ENCODE measurements at places on chromosomes 13 and 19. TPM values are rescaled to one million over a fixed set of nuclear protein-coding genes. Genes with fewer than 3 reads are reported as not detected.

Gene CNMD
- 0.26 TPM for total RNA-seq

Gene FGF14
- 4.2 TPM for total RNA-seq

Gene WDR62
- total RNA-seq, result 3.3 TPM

DNA sequence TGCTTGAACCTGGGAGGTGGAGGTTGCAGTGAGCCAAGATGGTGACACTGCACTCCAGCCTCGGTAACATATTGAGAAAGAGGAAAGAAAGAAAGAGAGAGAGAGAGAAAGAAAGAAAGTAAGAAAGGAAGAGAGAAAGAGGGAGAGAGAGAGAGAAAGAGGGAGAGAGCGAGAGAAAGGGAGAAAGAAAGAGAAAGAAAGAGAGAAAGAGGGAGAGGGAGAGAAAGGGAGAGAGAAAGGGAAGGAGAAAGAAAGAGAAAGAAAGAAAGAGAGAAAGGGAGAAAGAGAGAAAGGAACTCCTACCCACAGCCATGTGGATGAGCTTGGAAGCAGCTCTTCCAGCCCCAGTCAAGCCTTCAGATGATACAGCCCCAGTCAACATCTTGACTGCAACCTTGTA, 46.7 kb downstream of the ZNRF4 start:
- DNase-seq, result no peak
- H3K27ac ChIP-seq, result no peak overlapping the region
- H3K27me3 ChIP-seq, result peaks cover 25% of the 10 kb centered on the region
- peaks cover 4% of the 10 kb centered on the region for H3K36me3 ChIP-seq
- peaks cover 7% of the 10 kb centered on the region for H3K4me1 ChIP-seq
- H3K4me3 ChIP-seq, result no peak overlapping the region

DNA sequence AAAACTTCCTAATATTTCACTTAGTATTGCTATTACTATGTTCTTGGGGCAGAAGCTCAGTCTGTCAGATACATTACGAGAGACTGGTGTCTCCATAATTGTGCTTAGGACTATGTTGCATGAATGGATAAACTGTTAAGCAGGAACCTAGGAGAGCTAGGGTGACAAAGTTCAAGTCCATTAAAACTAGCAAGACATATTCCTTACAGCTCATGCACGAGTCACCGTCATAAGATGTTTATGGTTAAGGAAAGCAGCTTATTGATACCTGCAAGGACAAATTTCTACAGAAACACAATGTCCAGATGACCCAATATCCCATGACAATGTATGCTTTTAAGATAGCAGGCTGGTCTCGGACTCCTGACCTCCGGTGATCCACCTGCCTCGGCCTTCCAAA, 5.7 kb upstream of the ZNF813 start:
- no peak overlapping the region for H3K4me3 ChIP-seq
- no peaks in the 10 kb centered on the region for H3K27me3 ChIP-seq
- no peak for DNase-seq
- H3K27ac ChIP-seq, result no peak overlapping the region

GRCh38 chr13:96646101-96646500, 348.2 kb downstream of the OXGR1 start:
- H3K27ac ChIP-seq, result no peak overlapping the region
- no peaks in the 10 kb centered on the region for H3K36me3 ChIP-seq
- no peak overlapping the region for H3K4me3 ChIP-seq

DNA sequence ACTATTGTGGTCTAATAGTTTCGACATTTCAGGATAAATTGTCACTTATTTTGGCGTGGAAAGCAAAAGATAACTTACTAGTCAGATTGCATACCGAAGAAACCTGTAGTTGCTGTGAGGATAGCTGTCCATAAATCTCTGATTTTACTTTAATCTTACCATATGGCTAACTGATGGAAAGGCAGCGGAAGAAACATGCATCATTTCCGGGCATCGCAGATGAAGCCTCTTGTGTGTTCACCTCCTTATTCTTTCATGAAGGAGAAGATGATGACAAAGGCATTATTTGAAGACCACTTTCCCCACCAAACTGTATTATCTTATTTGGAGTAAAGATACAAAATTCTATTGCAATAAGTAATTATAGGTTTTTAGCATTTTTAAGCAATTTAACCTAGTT, 763.6 kb upstream of the SLITRK6 start:
- H3K27ac ChIP-seq, result no peak overlapping the region
- DNase-seq, result no peak
- no peaks in the 10 kb centered on the region for H3K36me3 ChIP-seq
- no peaks in the 10 kb centered on the region for H3K27me3 ChIP-seq
- no peaks in the 10 kb centered on the region for H3K4me1 ChIP-seq
- no peak overlapping the region for H3K4me3 ChIP-seq

DNA sequence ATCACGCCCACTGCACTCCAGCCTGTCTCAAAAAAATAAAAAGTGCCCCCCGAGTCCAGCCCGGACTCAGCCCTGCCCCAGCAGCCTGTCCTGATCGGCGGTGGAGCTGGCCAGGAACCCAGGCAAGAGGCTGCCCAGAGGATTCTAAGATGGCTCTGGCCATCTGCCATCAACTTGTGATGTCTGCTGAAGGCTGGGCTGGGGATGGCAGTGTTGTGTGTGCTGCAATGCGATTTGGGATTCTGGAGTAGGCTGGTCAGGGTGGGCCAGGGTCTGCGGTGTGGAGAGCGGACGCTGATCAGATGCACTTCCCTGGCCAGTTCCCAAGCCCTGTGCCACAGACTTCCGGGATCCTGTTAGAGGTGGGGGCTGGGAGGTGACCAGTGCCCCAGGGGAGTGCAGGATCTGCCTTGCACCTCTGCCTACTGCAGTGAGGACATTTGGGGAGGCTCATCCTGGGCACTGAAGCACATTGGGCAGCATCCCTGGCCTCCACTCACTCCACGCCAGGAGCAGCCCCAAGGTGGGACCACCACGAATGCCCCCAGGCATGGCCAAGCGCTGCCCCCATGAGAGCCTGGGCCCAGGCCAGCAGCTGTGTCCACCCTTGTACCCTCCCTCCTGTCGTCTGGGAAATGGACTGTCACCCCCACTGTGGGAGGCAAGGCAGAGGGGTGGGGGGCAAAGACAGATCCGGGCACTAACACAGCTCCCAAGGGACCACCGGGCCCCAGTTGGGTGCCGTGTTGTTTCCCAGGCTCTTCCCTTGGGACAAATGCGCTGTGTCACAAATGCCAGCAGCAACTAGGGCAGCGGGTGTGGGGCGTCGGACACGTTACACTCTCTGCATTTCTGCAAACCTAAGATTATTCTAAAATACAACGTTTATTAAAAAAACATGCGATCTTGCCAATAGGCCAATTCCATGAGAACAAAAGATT, 3.4 kb upstream of the TBXA2R start:
- no peak overlapping the region for H3K27ac ChIP-seq
- no peak for DNase-seq
- H3K4me1 ChIP-seq, result peaks cover 7% of the 10 kb centered on the region
- H3K36me3 ChIP-seq, result no peaks in the 10 kb centered on the region

DNA sequence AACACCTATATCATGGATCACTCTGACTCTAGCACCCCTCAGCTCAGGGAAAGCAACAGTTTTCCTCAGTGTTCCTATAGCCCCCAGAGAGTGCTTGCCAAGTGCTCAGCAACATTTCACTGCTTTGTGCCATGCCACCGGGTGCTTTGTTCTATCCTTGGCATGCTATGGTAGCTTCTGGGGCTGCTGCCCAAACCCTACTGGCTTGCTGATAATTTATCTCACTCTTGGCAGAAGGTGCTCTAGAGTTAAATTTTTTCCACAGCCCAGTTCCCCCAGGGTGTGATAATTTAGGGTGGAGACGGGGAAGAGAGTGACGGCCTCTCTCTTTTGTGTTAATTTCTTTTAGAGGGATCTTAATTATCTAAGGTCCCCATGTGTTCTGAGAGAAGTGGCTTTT, 12.6 kb upstream of the CSNK1A1L start:
- H3K27me3 ChIP-seq, result no peaks in the 10 kb centered on the region
- no peak overlapping the region for H3K27ac ChIP-seq
- no peaks in the 10 kb centered on the region for H3K36me3 ChIP-seq
- DNase-seq, result no peak

DNA sequence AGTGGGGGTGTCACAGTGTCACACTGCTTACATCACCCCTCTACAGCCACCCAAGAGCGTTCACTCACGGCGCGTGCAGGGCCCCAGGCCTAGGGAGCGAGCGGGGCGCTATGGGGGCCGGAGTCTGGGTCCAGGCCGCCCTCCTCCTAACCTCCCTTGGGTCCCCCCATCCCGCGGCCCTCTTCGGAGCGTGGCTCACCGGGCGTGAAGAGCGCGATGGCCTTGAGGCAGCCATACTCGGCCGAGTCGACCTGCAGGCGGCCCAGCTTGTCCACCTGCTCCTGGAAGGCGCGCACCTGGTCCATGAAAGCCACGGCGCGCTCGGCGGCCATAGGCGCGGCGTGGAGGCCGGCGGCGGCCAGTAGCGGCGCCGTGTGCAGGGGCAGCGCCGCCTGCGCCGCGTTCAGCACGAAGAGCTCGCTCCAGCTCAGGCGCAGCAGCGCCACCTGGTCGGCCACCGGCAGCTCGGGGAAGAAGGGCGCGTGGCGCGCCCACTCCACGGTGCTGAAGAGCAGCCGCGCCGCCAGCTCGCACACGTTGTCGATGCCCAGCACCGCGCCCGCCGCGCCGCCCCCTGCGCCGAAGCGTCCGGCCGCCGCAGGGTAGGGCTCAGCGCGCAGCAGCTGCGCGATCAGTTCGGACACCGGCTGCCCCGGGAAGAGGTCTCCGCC, 9.4 kb downstream of the OCEL1 start:
- peaks cover 8% of the 10 kb centered on the region for H3K36me3 ChIP-seq
- H3K4me1 ChIP-seq, result peaks cover 5% of the 10 kb centered on the region
- no peak overlapping the region for H3K27ac ChIP-seq
- peak overlapping the region; percentile 54 for H3K4me3 ChIP-seq

- H3K4me3 ChIP-seq, result no peak overlapping the region
- H3K27ac ChIP-seq, result no peak overlapping the region
These were observed 7.8 kb downstream of the CYP4F11 start for GRCh38 chr19:15926484-15926883.

DNA sequence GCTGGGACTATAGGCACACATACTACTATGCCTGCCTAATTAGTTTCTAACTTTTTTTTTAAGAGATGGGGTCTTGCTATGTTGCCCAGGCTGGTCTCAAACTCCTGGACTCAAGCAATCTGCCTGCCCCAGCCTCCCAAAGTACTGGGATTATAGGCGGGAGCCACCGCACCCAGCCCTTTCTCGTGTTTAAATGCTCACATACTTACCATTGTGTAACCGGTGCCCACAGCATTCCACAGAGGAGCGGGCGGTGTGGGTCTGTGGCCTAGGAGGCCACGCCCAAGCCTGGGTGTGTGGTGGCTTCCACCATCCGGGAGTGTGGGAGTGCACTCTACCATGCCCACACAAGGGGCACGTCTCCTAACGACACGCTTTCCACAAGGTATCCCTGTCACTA, 7.7 kb downstream of the LMNB2 start:
- no peaks in the 10 kb centered on the region for H3K27me3 ChIP-seq
- peaks cover 4% of the 10 kb centered on the region for H3K4me1 ChIP-seq
- no peak for DNase-seq
- H3K27ac ChIP-seq, result no peak overlapping the region

Gene CYP2S1
- 33.1 TPM for total RNA-seq

Gene TEX26
- not detected for total RNA-seq

- H3K4me1 ChIP-seq, result peaks cover 16% of the 10 kb centered on the region
- peaks cover 12% of the 10 kb centered on the region for H3K36me3 ChIP-seq
- no peaks in the 10 kb centered on the region for H3K27me3 ChIP-seq
- no peak overlapping the region for H3K27ac ChIP-seq
- no peak for DNase-seq
These were observed 23.9 kb upstream of the LPAR6 start for GRCh38 chr13:48436661-48437288.

GRCh38 chr19:10085641-10086590, at the start of gene SHFL:
Gene SHFL, plus strand, starts transcription at chr19:10086317. Its CDS starts 111 bp downstream, at chr19:10086428.
- peaks cover 21% of the 10 kb centered on the region for H3K27me3 ChIP-seq
- DNase-seq, result no peak
- H3K36me3 ChIP-seq, result no peaks in the 10 kb centered on the region

GRCh38 chr19:556611-557382, 12.9 kb downstream of the GZMM start:
- H3K27ac ChIP-seq, result no peak overlapping the region
- H3K36me3 ChIP-seq, result no peaks in the 10 kb centered on the region
- H3K27me3 ChIP-seq, result no peaks in the 10 kb centered on the region
- DNase-seq, result no peak
- no peak overlapping the region for H3K4me3 ChIP-seq
- no peaks in the 10 kb centered on the region for H3K4me1 ChIP-seq

Gene KLK2
- 0.43 TPM for total RNA-seq

GRCh38 chr19:15111758-15112157, 4.6 kb downstream of the SYDE1 start:
- H3K27me3 ChIP-seq, result no peaks in the 10 kb centered on the region
- peaks cover 10% of the 10 kb centered on the region for H3K36me3 ChIP-seq
- no peak overlapping the region for H3K27ac ChIP-seq

DNA sequence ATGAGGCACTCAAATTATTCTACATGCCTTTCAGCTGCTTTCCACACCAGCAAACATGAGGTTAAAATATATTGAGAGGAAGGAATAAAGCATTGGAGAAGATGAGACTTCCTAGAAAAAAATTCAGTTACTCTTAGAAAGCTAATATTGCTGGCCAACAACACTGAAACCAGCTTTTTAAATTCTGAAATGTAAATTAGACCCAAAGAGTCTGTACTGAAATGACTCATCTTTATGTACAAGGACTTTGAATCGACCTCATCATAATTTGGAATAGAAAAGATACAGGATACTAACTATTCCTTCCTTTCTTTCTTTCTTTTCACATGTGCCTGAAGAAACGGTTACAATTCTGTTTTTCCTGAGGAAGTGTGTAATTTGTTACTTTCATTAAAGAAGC, 6.5 kb upstream of the HSPH1 start:
- H3K27ac ChIP-seq, result no peak overlapping the region
- peaks cover 7% of the 10 kb centered on the region for H3K27me3 ChIP-seq
- no peaks in the 10 kb centered on the region for H3K36me3 ChIP-seq

Gene RAVER1
- 42.5 TPM for total RNA-seq

Gene TUBA3C
- total RNA-seq, result not detected

Gene SULT2A1
- 4.4 TPM for total RNA-seq

Gene HDGFL2
- total RNA-seq, result 45.0 TPM

DNA sequence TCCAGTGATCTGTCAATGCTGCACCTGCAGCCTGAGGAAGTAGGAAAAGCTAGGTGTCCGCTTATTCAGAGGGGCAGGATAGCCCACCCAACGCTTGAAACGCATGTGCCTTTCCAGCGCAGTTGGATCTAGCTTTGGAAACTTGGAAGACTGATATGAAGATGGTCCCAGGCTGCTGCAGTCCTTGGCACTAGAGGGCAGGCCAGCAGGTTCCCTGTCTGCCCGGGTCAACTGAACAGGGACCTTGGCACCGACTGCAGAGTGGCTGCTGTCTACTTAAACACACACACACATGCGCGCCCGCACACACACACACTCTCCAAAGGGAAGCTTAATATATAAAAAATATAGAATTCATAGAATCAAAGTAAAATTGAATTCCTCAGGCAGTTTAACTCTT, 100.0 kb downstream of the TSHZ3 start:
- no peak overlapping the region for H3K4me3 ChIP-seq
- peaks cover 9% of the 10 kb centered on the region for H3K4me1 ChIP-seq
- H3K27ac ChIP-seq, result no peak overlapping the region
- no peaks in the 10 kb centered on the region for H3K36me3 ChIP-seq
- H3K27me3 ChIP-seq, result peaks cover 11% of the 10 kb centered on the region

All from type B pancreatic cell (in vitro differentiated cells).